ENCODE measurements at places on chromosomes 16 and 17.

- DNase-seq: no peak
Observed at GRCh38 chr17:79504181-79504605, 106.7 kb downstream of the RBFOX3 start.

DNA sequence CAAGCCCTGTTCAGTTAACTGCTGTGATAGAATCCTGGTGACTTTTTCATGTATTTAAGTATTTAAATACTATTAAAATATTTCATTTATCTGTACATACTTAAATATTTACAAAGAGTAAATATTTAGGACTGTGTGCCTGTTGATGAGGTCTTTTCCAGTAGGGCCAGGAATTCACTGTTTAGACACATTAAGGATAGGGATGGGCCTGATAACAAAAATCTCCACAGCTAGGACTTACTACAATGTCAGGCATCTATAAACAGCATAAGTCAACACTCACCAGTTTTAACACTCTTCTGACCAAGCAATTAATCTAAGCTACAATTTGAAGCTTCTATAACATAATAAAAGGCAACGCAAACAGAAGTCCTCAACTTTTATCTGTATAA lies 47.6 kb downstream of the MARVELD3 start:
- DNase-seq: no peak

DNA sequence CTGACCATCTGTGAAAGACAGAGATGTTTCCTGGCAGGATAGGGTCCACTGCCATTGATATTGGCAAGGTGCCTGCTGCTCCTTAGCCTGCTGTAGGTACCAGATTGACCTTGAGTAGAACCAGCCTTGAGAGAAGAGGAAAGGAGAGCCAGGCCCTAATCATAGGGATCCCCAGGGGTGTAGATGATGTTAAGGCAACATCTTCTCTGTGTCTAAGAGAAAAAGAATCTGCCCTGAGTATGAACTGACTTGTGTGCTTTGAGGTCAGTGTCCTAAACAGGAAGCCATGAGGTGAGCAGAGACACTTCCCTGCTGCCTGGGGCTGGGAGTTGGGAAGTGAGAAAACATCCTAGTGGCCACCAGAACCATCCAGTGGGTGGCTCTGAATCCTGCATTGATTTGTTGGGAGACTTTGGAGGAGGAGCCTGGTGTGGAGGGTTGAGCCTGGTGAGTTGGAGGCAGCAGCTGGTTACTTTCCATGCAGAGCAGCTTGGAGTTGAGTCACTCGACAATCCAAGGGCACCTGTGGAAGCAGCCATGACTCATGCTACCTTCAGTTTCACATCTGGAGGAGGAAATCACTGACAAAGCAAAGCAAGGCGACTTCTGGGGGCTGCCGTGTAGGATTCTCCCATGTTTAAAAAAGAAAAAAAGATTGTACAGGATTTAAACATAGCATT lies 47.8 kb downstream of the BMERB1 start:
- no peak for DNase-seq

DNA sequence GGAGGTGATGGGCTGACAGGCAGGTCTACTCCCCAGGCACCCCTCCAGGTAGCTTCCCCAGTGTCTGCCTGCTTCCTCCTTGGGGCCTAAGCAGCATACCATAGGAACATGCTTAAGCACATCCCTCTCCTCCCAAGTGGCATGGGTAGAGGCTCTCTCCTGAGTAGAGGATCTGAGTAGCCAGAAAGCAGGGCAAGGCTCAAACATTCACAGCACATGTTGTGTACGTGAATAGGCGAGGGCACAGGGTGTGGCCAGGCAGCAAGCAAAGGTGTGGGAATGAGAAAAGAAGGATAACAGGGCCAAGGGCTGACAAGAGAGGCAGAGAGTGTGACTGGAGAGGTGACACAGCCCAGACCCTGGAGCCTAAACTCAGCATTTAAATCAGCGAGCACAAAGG lies 29.7 kb upstream of the GFOD2 start:
- DNase-seq: no peak

- DNase-seq: peak; percentile 95
Observed at GRCh38 chr17:57875290-57876022, 25.6 kb upstream of the MRPS23 start.

- no peak for DNase-seq
Observed at GRCh38 chr17:45752246-45752645, 31.9 kb upstream of the CRHR1 start.

DNA sequence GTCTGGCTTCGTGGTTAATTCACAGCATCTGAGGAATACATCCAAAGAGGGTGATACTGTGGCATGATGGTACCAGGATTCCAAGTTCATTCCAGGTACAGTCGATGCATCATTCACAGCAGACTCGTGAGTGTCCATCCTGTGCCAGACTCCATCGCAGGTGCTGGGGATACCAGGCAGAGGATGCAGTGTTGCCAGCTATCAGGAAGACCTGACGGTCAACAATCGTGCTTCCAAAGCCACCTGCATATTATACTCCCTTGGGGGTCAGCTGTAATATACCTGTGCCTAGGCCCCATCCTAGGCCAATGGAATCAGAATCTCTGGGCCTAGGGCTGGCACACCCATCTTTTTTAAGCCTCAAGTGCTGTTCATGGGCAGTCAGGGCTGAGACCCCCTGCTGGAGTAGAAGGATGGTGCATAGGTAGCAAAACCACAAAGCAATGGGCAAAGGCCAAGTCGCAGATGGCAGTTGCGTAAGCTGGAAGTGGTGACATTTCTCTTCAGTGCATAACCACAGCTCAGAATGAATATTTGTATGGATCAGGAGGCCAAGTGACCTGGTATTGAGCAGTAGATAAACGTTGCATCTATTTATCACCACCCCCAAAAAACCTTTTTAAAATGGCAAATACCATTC lies 42.9 kb upstream of the C16orf78 start:
- DNase-seq: no peak

DNA sequence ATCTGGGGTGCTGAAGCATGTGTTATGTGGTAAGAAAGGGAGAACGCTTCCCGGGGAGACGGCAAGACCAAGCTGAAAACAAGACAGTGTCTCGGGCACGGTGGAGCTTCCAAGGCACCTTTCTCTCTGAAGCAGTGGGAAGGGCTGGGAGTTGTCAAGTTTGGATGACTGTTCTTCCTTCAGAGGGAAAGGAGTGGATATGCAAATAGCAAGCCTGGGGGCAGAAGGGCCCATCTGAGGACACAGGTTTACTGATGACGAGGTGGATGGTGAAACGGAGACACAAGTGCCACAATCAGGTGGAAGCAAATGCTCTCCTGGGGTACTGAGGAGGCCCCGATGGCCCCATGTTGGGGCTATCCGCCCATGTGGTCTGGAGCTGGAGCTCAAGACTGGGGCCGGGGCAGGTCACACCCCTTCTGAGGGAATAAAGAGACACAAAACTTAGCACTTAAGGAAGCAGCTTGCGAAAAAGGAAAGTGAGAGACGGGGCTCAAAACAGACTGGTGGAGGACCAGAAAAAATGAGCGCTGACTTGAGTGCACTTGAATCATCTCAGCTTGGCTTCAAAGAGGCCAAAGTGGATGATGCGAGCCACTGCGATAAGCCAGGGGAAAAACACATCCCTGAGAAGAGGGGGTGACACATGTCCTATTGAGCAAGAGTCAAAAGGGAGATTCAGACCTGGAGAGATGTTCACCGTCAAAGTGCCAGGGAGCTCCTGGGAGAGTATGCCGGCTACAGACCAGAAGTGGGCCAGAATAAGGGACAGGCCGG lies 34.8 kb upstream of the MTSS2 start:
- DNase-seq: no peak

DNA sequence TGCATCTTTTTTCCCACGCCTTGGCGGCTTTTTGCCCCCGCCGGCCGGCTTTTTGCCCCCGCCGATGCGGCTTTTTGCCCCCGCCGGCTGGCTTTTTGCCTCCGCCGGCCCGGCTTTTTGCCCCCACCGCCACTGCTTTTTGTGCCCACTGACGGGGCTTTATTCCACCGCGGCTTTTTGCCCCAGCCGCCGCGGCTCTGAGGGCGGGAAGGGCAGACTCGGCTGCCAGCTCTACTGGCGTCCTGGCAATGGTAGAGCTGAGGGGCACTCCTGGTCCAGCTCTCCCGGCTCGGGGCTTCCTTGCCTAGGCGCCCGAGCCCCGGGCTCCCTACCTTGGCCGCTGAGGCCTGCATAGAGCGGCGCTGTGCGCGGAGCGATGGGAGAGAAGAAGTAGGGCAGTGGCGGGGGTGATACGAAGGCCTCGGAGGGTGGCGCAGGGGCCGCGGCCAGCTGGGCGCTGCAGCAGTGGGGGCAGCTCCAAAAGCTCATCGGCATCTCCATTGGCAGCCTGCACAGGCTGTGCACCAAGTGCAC lies 591.4 kb downstream of the TP53TG3F start:
- DNase-seq: no peak

DNA sequence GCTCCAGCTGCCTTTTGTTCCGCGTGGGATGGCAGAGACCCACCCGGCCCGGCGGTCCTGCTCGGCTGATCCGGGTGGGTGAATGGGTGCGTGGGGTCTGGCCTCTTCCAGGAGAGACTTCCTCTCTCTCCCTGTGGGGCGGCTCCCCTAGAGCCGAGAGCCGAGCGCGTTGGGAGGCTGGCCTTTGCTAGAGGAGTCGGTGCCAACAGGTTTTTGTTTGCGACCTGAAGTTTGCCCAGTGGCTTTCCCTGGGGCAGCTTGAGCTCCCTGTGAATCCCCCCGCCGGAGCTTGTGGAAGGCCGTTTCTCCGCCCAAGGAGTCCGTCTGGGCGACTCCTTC lies 970 bp downstream of the EPN2 start:
- DNase-seq: no peak

- no peak for DNase-seq
Observed at GRCh38 chr16:82135844-82136243, 34.2 kb downstream of the MPHOSPH6 start.

DNA sequence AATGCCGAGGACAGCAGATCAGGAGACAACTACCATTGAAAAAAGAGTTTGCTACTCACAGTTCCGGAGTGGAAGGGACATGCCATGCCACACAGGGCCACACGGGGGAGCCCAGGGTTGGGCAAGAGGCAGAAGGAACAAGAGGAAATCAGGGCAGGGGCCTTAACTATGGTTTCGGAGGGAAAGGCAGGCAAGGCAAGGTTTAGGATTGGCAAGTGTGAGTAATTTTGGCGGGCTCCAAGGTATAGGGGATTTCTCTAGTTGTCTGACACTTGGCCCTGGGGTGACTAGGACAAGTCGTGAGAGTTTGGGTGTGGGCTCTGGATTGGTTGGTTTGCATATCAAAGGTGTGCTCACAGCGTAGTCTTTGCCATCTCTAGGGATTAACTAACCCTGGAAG lies 27.0 kb upstream of the NTN1 start:
- DNase-seq: peak; percentile 72

GRCh38 chr16:84085773-84086172 lies 31.0 kb downstream of the MBTPS1 start:
- no peak for DNase-seq

- DNase-seq: no peak
Observed at GRCh38 chr16:62277942-62278341, 241.7 kb upstream of the CDH8 start.

DNA sequence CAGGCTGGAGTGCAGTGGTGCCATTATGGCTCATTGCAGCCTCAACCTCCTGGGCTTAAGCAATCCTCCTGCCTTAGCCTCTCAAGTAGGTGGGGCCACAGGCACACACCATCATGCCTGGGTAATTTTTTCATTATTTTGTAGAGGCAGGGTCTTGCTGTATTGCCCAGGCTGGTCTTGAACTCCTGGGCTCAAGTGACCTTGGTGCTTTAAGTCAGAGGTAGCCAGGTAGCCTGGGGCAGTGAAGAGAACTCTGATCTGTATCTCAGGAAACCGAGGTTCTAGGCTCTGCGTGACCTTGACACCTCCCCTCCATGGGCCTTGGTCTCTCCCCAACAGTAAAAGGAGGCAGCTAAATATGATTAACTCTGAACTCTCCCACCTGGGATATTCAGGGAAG lies 3.4 kb downstream of the CTF1 start:
- DNase-seq: no peak

- no peak for DNase-seq
Observed at GRCh38 chr17:17109256-17109655, 67.0 kb downstream of the MPRIP start.

DNA sequence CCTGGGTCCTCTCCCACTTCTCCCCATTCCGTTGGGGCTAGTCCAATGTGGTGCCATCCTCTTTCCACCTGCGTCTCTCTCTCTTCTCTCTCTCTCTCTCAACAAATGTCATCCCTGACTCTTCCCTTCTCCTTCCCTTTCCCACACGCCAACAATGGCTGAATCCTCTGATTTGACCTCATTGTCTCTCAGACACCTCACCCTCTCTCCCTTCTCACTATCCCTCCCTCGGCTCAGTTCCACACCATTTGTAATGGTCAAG lies 628 bp upstream of the ZNF18 start:
- no peak for DNase-seq

All from left forelimb (tissue), 1 donor.